ENCODE measurements at places on chromosomes 5 and 9.

DNA sequence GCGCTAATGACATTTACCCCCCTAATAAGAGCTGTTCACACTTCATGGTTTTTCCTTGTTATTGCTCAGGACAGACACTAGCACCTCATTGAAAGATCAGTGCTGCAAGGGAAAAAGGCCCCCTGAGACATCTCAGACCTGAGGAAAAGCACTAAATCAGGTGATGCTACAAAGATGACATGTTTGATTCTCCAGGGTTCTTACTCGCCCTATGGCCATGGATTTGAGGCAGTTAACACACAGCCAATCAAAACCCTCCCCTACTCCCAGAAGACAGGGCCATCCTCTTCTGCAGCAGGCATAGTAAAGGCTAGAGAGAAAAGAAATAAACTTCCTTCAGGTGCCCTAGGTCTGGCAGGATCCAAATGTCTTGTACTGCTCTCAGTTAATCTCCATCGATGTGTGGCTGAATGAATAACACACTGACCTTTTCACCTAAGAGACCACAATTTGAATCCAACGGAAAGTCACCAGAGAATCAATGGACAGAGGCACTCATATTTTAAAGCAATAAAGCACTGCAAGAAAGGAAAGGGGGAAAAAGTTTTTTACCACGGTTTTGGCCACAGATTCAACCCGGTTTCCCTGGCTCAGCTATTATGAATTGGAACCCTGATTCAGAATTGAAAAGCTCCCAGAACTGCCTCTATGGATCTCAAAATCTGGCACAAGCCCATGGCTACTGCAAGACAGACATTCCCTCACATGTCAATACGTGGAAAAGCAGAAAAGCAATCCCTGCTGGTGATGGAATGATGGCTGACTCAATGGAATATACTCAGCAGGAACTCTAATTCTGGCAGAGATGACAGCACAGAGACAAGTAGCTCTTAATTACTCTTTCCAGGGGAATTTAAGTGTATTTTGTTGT is 329.5 kb downstream of the BNC2 start:
- DNase-seq: no peak

- no peak for DNase-seq
Observed at GRCh38 chr9:127589955-127590370, 22.1 kb upstream of the STXBP1 start.

GRCh38 chr9:133158695-133159094 is 5.0 kb downstream of the GBGT1 start:
- DNase-seq: no peak

DNA sequence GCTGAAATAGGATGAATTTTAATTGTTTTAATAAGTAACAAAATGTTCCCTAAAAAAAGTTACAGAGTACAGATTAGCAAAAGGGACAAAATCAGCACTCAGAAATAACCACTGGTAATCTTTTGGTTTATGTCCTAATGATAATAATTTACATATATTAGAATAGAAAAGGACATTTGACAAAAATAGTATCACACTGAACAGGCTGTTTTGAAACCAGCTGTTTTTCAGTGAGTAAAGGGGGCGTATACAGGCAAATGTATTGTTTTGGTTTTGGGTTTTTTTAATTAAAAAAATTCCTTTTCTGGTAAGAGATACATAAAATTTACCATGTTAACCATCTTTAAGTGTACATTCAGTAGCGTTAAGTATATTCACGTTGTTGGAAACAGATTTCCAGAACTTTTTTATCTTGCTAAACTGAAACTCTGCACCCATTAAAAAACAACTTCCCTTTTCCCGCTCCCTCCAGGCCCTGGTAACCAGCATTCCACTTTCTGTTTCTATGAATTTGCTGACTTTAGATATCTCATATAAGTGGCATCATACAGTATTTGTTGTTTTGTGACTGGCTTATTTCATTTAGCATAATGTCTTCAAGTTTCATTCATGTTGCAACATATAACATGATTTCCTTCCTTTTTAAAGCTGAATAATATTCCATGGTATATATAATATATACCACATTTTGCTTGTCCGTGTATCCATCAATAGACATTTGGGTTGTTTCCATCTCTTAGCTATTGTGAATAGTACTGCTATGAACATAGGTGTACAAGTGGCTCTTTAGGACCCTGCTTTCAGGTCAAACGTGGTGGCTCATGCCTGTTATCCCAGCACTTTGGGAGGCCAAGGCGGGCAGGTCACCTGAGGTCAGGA is 20.6 kb upstream of the LARP1 start:
- DNase-seq: no peak

- DNase-seq: peak; percentile 43
Observed at GRCh38 chr5:31408814-31409213, 123.1 kb downstream of the DROSHA start.

- DNase-seq: no peak
Observed at GRCh38 chr5:143619040-143619439, 192.9 kb upstream of the HMHB1 start.

DNA sequence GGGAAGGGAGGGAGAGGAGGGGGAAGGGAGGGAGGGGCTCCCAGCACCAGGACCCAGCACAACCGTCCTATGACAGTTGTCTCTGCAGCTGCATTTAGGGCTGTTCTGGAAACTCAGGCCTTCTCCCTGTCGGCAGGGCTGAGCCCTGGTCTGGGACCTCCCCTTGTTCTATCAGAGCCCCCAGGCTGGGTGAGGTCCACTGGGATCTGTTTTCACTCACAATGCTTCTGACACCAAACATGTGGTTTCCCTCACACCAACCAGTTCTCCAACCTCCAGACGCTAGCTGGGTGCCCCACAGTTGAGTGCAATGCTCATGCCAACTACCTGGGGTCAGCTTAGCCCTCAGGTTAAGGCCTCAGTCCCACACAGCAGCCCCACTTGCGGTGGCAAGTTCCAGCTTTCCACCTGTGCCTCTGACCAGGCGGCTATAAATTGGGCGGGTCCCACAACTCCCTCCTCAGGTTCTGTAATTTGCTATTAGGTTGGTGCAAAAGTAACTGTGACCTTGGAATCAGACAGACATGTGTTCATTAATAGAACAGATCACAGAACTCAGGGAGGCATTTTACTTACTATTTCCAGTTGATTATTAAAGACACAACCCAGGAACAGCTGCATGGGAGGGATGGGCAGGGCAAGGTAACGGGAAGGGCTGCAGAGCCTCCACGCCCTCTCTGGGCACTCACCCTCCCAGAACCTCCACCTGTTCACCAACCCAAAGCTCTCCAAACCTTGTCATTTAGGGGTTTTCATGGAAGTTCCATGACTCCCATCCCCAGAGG is 13.5 kb downstream of the ADAMTS2 start:
- no peak for DNase-seq

DNA sequence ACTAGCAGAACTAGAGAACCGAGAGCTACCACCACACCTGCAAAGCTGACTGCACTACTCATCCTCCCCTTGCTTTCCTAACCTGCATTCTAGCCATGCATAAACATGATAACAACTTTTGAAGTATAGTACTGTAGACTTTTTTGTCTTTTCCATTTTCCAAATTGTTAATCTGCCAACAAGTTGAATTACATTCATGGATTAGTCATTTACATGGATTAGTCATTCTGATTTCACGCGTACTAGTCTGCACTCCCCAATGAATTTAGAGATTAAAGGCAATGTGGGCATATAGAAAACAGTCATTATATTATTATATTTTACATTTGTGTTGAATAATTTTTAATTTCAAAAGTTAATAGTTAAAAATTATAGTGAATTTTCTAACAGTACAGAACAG is 81.4 kb downstream of the EDIL3 start:
- DNase-seq: no peak

- DNase-seq: peak; percentile 37
Observed at GRCh38 chr5:59485107-59485506, 408.4 kb downstream of the PDE4D start.

DNA sequence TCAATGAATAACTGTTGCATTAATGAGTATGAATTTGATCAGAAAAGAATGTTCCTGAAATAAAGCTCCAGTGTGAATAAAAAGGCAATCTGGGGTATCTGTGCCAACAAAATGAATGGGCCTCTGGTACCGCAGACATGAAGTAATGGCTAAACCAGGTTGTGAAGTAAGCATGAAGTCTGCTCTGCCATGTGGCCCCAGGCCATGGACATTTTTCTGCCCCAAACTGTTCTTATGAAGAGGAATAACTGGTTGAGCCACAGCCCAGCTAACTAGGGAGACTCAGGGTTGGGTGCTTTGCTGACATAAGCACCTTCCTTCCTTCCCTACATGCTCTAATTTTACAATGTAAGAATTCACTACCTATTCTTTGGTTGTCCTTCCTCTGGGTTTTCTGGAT is 147.4 kb upstream of the LRRTM2 start:
- DNase-seq: no peak

DNA sequence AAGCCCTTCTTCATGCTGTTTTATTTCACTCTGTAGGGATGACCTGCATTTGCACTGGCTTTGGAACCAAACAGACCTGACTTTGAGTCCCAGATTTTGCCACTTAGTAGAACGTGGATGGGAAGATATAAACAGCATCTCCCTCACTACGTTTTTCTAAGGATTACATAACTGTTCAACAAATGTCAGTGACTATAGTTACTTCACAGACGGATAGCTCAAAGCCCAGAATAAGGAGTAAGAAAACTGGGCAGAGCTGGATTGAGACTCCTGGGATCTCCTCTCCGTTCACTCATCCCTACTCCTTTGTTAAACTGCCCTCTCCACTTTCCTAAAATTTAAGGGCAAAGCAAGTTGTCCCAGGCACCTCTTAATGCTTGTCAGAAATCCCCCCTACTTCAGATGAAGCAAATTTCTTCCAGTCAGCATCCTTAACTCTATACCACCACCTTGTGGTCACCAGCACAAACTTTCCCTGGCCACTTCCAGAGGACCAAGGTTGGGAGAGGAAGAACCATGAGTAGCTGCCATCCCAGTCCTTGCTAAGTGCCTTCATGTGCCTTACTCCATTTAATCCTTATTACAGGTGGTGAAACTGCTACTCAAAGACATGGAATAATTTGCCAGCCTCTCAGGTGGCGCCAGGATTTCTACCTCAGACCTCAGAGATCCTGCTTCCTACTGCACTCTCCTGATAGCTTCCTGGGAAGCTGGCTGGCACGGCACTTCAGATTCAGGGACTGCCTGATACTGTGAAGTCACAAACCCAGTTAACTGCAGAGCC is 38.4 kb downstream of the EGR1 start:
- peak; percentile 49 for DNase-seq

DNA sequence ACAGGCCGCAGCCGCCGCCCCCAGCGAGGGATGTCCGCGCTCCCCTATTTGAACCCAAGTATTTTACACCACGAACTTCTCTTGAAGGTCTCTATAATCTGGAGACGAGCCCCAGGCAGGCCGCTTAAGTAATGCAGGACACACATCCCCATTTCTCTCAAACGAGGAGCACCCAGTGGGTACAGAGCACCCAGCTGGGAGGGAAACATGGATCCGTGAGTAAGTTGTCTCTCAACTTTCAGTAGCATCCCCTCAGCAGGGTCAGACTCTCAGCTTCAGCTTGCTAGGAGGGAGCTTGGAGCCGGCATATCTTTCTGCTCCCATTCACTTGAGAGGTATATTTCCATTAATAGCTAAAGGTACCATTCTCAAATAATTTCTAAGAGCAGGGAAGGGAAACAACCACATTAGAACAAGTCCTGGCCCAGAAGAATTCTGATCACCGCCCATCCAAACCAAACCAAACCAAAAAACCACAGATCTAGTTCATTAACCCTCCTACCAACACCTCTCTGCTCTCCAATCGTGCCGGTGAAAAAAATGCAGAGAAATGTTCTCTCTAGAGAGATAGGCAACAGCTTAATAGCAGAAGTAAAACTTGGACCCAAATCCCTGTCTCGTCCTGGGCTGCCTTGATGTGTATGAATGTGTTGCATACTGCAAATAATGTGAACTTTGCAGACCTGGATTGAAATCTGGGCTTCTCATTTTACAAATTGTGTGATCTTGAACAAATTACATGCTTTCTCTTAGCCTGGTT is 910 bp downstream of the TDRD7 start:
- DNase-seq: no peak

GRCh38 chr5:55966284-55966683 is 28.5 kb downstream of the IL6ST start:
- no peak for DNase-seq

- DNase-seq: no peak
Observed at GRCh38 chr5:88861231-88861630, 21.8 kb downstream of the MEF2C start.

DNA sequence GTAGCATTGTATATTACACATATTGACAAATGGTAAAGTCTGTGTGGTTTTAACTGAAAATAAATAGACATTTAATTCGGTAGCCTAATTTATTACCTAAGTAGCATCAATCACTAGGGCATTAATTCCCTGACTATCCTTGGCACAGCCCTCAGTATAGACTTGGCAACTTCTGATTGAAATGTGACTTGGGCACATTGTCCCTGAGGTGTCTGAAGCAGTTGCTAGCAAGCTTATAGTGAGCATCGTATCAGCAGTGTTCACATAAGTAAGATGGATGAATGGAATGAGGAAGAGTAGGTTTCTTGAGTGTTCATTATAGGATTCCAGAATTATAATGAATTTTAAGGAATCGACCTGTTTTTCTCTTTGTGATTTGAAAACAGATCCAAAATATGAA is 16.1 kb downstream of the LURAP1L start:
- no peak for DNase-seq

DNA sequence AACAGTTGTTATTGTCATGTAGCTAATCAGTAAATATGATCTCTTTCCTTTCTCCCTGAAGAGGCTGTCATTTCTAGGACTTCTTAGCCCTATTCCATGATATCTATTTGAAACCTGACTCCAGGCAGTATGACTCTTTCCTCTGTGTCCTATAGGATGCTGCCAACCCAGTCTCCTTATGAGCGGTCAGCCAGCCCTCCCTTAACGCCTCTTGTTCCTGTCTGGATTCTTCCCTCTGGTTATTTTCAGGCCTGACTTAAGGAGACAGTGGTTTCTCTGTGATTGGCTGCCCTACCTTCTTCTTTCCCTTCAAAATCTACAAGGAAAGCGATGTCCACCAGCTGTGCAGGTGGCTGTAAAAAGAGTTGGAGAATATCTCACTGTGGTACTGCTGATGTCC is 19.4 kb upstream of the C5orf63 start:
- DNase-seq: peak; percentile 48

DNA sequence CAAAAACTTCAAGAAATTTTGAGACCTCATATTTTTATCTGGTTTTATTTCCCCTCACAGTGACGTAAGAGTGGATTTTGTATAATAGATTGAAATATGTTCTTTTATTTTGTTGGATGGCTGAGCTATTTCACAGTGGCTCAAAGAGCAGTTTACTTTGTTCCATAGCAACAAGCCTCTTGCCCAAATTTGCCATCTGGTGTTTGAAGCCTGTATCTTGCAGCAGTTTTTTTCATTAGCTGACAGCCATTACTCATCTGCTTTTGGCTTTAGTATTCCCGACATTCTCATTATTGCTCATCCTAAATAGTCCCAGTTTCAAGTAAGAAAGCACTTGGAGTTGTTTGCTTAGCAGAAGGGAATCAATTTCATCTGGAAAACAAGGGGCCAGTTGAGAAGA is 36.3 kb downstream of the GDA start:
- no peak for DNase-seq

- DNase-seq: no peak
Observed at GRCh38 chr5:16914108-16914435, 22.0 kb downstream of the MYO10 start.

GRCh38 chr5:38417658-38418017 is 138.8 kb downstream of the LIFR start:
- no peak for DNase-seq

- DNase-seq: no peak
Observed at GRCh38 chr5:91797576-91797975, 414.5 kb upstream of the ARRDC3 start.

GRCh38 chr5:13503017-13503416 is 441.5 kb downstream of the DNAH5 start:
- DNase-seq: no peak

GRCh38 chr9:128297221-128297773 is 21.2 kb downstream of the SWI5 start:
- DNase-seq: no peak

- DNase-seq: no peak
Observed at GRCh38 chr5:157494178-157494832, 34.3 kb downstream of the NIPAL4 start.

Data from HFF-Myc (cell line).